ELF-1 (cell line): ENCODE measurements at places on chromosomes 5 and 9.

GRCh38 chr5:32712481-32713360 is 1.6 kb downstream of the NPR3 start:
- DNase-seq = peak; percentile 8

- DNase-seq = no peak
Measured at GRCh38 chr9:69097064-69097463, 61.5 kb downstream of the FXN start.

DNA sequence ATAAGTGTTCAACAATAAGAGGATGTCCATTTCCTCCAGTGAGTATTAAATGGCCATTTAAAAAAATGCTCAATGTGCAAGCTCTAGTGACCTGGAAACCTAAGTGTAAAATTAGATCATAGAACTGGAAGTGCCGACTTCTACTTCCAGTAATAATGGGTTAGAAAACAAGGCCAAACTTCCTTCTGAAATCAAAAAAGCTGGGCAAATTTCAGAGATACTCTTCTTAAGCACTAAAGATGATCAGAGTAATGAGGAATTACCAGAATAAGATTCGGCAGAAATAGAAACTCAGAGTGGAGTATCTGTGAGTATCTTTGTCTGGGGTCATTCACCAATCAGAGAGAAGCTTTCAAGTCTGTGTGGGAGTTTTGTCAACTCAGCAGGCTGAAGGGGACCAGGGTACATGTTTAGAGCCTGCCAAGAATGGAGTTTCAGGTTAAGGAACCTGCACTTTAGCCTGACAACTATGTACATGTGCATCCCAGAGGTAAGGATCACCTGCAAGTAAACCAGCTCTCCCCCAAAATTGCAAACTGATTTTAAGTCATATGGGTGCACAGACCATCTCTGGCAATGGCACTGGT is 17.1 kb downstream of the FCN2 start:
- DNase-seq = no peak

GRCh38 chr9:79745752-79746336 is 174.1 kb downstream of the TLE4 start:
- DNase-seq = no peak

DNA sequence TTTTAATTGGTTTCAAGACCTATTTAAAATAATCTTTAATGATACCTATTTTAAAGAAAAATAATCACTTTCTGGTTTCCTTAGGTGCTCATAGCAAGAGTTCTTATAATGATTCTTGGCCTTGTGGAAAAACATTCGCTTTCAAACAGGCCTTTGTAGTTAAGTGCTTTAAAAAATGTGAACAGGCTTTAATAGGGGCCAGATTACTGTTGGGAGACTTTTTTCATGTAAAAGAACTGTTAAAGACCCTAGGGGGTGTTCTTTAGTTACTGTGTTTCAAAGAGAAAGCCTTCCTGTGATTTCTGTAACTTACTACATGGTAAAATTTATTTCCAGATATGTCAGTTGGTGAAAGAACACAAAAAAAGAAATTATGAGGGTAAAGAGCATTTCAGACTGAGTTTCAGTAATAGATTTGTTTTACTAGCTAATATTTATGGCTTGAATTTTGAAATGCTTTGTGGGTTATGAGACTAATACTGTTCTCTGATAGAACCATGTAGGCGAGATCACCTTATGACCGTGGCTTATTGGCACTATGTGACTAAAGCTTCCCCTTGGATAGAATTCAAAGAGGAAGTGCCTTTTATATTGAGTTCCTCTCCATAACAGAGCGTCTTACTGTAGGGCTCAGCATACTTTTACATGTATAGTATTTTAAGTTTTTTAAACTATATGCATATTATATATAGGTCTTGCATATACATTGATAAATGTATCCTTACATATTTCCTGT is 70.7 kb downstream of the CSNK1G3 start:
- DNase-seq = no peak

GRCh38 chr9:123119566-123119965 is 86.1 kb downstream of the GPR21 start:
- DNase-seq = no peak

- DNase-seq = peak; percentile 16
Measured at GRCh38 chr5:146947181-146947941, 68.8 kb upstream of the PPP2R2B start.

DNA sequence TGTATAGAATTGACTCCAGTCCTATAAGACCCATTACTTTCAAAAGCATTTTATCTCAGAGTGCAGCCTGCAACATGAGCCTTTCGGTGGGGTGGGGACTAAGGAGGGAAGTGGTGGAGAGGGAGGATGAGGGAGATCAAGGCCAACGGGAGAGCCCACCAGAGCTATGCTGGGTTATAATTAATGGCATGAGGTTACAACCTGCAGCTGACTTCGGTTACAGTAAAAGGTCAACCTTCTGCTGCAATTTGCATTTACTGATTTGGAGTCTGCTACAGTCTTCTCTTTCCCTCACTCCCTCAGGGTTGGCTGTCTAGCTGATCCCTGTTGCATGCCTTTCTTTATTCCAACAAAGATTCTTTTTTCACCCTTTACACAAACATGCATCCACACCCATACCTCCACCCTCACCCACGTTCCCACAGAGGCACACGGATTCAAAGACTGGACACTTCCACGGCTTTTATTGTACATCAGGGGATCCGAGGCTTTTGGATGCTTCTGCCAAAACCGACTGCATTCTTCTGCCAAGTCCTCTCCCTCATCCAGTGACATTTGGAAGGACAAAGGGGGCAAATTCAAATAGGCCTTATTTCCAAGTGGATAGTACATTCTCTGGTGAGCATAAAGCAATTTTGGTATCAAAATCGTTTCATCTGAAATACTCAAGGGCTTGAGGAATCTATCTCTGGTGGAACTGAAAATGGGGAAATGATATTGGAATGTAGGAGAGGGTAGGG is 381.2 kb downstream of the NFIB start:
- DNase-seq = no peak

- peak; percentile 27 for DNase-seq
Measured at GRCh38 chr5:10866913-10867312, 105.9 kb upstream of the DAP start.

- DNase-seq = no peak
Measured at GRCh38 chr5:76025069-76025468, 58.1 kb upstream of the SV2C start.

DNA sequence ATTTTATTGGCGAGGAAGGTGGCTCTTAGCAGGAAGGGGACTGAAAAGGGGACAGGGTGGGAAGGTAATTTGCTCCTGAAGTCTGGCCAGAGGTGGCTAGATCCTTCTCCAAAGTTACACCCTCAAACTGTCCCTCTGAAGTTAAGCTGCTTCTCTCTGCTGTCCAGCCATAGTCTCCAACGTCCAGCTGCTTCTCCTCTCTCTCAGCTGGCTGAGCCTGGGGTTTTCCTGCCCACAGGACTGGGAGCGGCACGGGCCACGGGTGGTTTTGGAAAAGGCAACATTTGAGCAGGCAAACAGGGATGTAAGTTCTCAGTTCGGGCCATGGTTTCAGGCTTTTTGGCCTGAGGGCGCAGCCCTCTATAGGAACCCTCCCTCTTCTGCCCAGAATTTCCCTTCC is 128.3 kb downstream of the YIPF5 start:
- peak; percentile 10 for DNase-seq

GRCh38 chr9:93896496-93897033 is 58.6 kb downstream of the BARX1 start:
- DNase-seq = no peak

GRCh38 chr9:4793459-4794395 is 983 bp downstream of the RCL1 start:
- DNase-seq = no peak

GRCh38 chr5:173922527-173922926 is 34.4 kb downstream of the CPEB4 start:
- DNase-seq = no peak

DNA sequence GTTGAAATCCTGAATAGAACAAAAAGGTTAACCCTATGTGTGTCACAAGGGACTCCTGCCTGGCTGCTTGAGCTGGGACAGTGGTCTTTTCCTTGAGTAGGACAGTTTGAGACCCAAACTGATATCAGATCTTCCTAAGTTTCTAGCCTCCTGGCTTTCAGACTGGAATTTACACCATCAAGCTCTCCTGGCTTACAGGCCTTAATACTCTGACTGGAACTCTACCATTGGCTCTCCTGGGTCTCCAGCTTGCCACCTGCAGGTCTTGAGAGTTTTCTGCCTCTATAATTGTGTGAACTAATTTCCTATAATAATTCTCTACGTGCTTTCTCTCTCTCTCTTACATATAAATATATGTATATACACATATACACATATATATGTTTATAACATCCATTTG is 112.5 kb downstream of the PRR16 start:
- peak; percentile 1 for DNase-seq

- no peak for DNase-seq
Measured at GRCh38 chr5:74295141-74295540, 345.4 kb downstream of the ENC1 start.

GRCh38 chr5:12133520-12133919 is 229.3 kb upstream of the CTNND2 start:
- no peak for DNase-seq

DNA sequence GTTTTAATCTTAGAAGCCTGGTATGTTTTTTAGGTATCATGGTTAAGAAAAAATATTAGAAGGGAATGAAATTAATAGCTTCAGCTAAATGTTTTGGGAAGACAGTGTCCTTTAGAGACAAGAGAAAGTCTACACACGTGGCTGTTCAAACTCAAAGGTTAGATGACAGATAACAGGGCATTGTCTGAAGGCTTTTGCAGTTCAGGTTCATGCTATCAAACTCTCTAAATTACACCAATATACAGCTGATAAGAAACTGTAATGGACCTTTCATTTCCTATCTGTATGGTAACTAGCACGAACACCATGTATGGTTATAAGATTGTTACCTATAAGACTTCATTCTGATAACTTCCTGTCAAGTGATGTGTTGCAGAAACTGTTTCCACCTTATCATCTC is 240.6 kb upstream of the MEF2C start:
- no peak for DNase-seq

DNA sequence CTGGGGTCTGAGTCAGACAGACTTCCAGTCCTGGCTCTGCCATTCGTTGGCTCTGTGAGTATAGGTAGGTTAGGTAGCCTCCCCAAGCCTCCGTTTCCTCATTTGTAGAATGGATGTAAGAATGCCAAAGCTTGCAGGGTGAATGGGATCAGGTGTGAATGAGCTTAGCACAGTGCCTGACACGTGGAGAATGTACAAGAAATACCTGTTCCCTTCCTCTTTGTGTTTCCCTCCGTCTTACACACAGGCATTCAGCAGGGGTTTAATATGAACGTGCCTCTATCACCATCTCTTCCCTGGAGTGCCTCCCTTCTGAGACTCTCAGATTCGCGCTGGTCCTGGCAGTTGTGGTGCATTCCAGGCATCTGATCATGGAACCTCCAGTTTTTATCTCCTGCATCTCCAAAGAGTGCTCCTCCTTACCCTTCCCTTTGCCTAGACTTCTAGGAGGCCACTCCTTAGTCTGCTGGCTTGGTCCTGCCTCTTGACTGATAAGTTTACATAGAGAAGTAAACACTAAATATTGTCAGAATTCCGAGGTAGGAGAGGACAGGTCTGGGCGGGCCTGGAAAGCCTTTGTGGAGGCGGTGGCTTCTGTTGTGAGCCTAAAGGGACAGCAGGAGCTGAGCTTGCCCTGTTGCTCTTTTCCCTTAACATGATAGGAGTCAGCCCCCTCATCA is 199.4 kb downstream of the AOPEP start:
- DNase-seq = no peak

GRCh38 chr9:99560561-99560960 is 261.1 kb upstream of the NR4A3 start:
- no peak for DNase-seq

DNA sequence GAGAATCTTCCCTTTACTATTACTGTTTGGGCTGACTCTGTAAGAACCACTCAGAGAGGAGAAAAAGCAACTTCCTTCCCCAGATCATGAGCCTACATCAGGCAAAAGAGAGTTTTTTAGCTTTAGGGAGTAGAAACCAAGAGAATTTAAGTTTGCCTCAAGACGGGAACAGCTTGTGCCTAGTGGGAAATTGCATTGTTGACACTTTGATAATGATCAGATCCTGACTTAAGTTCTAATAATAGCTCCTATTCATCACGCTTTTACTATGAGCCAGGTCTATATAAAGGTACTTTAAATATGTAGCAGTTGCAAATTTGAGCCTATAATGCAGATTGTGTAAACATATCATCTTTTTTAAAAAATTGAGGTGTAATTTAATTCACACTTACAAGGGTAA is 298.2 kb downstream of the MAN2A1 start:
- no peak for DNase-seq

GRCh38 chr5:91011029-91011428 is 372.1 kb downstream of the ARRDC3 start:
- DNase-seq = no peak

DNA sequence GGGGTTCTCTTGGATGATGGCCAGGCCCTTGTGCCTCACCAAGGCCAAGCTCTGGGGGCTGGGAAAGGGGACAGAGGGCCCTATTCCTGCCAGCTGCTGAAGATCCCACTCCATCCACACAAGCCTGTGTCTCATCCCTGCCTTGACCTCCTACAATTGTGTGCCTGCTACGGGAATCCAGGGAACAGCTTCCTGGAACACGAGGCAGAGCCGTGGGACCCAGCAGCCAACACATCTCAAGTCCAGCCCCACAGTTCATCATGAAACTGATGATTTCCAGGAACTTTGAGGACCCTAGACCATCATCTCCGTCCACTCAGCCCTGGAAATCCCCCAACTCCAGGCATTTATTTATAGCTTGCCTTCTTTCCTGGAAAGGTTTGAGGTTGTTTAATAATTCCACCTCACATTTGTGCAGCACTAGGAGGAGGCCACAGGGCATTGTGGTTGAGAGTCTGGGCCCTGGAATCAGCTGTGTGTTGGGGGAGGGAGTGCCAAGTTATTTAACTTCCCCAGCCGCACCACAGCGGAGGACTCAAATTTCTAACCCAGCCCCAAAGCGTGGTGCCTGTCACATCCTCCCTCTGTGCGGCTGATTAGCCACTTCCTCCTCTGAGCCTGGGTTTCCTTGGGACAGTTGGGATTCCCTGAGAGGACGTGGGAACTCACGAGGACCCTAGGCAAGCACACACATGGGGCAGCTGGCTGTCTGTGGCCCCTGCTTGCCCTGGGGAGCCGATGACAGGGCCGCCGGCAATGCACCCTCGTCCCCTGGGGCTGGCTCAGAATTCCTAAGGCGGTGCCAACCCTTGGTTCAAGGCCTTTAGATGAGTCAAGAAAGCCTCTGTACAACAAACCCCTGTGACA is 58.2 kb upstream of the GGTA1 start:
- peak; percentile 79 for DNase-seq

- no peak for DNase-seq
Measured at GRCh38 chr9:20529837-20530236, 92.5 kb downstream of the MLLT3 start.

- peak; percentile 63 for DNase-seq
Measured at GRCh38 chr5:119418606-119419100, 33.6 kb upstream of the HSD17B4 start.

DNA sequence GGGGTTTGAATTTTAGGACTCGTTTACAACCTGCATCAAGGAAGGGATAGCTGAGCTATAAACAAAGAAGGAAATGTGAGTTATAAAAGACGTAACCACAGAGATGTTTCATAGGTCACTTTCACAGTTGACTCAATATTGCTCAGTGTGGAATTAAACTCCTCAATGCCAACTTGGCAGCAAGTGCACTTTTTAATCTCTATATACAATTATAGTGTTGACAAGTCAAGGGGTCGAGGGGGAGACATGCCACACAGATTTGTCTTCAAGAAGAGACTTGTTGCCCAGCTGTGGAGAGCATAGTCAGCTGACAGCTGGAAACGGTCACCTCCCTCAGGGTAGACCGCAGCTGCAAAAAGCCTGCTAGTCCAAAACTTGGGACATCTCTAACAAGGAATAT is 163.4 kb upstream of the DMAC1 start:
- no peak for DNase-seq

GRCh38 chr9:63859475-63860215 is 1425.4 kb downstream of the FOXD4L5 start:
- DNase-seq = peak; percentile 75
